ENCODE measurements at places on chromosomes 4 and X.

- no peak for DNase-seq
Observed at GRCh38 chr4:8909548-8909947, 37.9 kb upstream of the HMX1 start.

DNA sequence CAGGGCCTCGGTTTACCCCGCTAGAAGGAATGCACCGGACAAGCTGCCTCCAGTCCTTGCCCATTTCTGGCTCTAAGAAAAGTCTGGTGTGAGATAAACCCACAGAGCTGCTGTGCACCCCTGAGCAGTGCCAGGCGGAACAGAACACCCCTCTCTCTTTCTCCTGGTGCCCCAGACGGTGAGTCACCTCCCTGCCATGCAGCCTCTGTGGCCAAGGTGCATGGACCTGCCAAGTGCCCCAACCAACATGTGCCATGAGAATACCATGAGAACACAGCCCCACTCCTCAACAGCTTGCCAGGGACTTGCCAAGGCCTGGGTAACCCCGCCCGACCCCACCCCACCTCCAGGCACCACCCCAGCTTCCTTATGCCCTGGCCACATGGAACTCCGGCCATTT is 47.7 kb upstream of the MAN2B2 start:
- DNase-seq: no peak

DNA sequence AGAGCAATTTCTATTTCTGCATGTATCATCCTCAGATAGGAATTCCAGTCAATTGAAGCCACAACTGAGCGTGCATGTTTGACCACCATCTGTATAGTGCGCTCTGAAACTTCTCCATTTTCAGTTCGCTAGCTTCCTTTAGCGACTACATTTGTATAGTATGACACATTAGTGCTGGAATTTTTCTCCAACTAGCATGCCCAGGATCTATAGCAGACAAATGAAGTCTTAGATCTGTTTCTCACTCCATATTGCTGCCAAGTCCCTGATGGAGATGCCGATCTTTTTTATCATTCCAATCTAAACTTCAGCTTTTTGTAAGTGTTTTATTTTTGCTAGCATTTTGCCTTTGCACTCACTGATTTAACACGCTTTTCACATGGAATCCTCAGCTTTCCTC is 774.8 kb upstream of the TENM3 start:
- DNase-seq: no peak

DNA sequence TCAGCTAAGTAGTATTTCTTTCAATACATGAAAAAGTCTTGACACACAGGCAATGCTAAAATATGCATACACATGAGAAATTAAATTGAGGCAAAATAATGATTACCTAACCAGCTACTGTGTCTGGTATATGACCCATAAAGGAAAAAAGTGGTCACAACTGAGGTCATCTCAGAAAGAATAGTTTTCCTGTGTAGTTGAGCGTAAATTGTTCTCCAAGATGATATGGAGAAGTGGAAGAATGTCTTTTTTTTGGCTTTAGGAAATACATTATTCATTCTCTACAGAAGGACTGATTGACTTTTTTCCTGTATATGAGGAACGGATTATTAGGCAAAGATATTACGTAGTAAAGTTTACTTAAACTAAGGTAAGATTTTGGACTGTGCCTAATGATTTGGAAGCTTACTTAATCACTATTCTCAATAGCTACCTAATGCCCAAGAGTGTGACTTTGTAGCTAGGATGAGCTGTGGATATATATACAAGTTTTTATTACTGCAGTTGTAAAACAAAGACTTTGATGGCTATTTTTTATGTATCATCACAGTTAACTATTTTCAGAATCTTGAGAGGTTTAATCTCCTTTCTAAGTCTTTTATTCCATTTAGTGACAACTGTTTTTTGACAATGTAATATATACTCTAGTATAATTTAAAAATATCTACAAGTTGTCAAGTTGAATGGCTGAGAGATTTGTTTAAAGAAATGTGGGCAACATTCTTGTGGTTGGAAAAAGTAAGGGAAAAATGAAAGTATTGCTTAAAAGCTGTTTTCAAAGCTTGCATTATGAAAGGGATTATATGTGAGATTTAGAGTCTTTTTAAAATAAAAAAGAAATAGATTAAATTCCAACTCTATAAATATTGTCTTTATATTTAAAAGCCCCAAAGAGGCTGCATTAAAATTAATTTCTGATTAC is 100.2 kb downstream of the PDLIM5 start:
- no peak for DNase-seq

All from Kasumi-1 (cell line).